Keratinocyte (primary cell): ENCODE measurements at places on chromosomes 3 and 15.

DNA sequence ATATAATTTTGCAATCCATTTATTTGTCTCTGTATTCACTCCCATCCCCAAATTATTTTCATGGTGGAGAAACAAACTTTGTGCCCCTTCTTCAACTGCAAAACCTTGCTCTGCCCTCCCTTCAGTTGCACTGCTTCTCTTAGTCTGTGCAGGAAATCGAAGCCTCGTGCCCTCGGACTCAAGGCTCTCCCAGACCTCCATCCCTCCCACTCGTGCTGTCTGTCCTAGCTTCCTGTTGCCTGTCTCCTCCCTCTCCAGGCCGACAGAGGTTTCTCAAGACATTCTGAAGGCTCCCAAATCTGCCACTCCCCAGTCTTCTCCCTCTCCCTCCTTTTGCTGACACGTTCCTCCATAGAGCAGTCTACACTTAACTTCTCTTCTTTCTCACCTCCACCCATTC lies 177.6 kb downstream of the PDZRN3 start:
- DNase-seq: no peak

GRCh38 chr15:47415539-47415971 lies 301.8 kb upstream of the SEMA6D start:
- no peak for DNase-seq

- DNase-seq: no peak
These were observed 59.1 kb downstream of the ST6GAL1 start for GRCh38 chr3:186989429-186989828.

DNA sequence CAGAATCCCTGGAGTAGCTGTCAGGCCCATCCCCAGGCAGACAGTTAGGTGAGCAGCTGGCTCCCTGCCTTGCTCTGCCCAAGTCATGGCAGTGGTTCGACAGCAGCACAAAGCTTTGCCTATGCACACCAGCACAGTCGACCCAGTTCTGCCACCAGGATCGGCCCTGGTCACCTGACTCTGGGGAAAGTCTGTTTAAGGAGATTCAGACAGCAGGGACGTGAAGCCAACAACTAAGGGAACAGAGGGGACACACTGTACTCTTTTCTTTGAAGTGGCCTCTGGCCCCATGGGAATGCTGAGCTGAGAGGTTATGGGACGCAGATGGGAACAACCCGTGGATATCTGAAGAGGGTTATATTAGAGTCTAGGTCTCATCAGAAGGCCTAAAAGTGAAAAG lies 134.8 kb downstream of the CHDH start:
- no peak for DNase-seq

GRCh38 chr3:53688989-53689388 lies 157.2 kb downstream of the CHDH start:
- no peak for DNase-seq
